Mucosa of descending colon (tissue), 3 donors: ENCODE measurements at places on chromosomes 4 and X.

DNA sequence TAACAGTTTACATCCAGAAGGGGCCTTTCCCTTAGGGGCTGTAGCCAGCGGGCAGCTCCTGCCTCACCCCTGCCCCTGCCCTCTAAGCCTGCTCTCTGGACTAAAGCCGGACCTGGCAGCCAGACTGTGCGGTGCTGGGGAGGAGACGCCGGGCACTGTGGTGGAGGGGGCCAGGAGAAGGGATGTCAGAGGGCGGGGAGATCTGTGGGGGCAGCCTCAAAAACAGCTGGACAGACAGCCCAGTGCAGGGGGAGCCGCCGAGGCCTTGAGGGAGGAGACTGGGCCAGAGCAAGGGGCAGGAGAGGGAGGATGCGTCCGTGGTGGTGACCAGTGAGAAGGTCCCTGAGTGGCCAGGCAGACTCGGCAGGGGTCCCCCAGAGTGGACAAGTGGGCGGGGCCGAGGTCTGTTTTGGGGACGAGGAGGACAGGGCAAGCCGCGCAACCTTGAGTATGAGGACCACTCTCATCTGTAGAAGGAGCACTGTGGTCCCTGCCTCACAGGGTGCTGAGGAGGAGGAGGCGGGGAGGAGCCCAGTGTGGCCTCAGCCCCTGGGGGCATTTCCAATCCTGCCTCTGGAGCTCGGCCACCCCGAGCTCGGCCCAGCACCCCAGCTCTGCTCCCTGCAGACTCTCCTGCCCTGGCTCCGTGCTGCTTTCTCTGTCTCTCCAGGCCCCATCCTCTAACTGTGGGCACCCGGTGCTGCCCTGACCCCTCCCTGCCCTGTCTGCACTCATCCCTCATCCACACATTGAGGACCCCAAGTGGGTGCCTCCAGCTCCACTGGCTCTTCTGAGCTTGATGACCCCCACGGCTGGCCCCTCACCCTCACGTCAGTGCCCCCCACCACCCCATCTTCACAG is 59.2 kb upstream of the NKX1-1 start:
- DNase-seq, result no peak

DNA sequence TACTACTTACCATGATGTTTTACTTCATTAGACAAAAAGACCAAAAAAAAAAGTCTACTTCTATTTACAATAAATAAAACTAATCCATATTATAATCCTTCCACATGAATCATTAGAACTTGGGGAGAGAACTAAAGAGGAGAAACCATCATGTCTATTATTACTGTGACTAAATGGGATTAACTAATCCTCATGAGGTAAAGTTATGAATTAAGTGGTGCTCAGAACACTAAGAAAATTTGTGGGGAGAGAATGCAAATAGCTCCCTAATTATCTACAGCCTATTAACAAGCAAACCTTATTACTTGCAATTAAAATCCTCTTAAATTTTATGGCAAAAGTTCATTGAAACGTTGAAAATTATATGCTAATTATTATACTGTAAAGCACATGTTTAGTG is 68.8 kb downstream of the MAB21L2 start:
- no peak for DNase-seq

DNA sequence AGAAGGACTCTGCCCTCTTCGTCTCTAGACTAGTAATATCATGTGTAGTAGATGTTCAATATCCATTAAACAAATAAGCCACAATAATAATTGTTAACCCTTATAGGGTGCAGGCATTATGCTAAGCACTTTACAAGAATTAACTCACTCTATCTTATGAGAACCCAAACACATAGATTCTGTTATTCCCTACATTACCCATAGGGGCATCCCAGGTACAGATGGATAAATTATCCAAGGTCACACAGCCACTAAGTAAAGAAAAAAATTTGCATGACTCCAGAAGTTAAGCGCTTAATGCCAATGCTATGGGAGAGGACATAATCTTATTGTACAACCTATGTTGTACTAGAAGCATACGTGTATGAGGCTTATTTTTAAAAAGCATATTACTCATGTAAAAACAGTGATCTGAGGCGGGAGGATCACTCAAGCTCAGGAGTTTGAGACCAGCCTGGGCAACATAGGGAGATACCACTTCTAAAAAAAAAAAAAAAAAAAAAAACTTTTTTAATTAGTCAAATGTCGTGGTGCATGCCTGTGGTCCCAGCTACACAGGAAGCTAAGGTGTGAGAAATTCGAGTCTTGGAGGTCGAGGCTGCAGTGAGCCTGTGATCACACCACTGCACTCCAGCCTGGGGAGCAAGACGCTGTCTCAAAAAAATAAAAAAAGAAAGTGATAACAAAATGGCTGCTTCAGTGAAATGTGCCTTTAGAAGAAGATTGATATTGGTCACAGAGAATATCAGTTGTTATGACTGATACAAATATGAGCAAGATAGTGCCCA is 13.6 kb downstream of the LDB2 start:
- DNase-seq, result no peak

DNA sequence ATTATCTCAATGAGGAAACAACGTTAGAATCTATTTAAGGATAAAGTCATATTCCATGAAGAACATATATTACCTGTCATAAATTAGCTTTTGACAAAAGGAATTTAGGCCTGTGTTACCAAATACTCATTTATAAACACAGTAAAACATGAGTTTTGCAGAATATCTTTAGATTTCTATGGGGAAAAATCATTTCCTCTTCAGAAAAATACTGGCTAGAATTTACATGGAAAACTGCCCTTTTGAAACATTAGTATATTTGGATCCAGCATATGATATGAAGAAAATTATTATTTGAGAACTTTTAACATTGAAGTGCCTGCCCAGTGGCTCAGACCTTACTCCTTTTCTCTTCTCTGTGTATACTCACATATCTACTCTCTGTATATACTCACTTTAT is 131.4 kb upstream of the NEIL3 start:
- no peak for DNase-seq

GRCh38 chr4:112515198-112516065 is 548 bp downstream of the NEUROG2 start:
- DNase-seq, result peak; percentile 40

DNA sequence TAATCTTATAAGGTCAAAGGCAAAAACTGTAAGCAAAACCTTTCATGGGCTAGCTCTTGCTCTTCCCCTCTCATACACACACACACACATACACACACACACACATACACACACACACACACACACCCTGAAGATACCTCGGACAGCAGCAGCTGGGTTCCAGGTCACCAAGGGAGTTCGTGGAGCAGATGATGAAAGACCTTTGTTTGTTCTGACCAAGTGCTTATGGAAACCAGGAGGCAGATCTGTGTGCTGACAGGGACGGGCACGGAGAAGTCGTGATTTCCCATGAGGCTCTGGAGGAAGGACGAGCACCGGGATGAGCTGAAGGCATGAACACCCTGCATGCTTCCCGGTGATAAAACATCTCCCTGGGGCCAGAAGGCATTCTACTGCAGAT is 35.4 kb upstream of the CRMP1 start:
- DNase-seq, result no peak

DNA sequence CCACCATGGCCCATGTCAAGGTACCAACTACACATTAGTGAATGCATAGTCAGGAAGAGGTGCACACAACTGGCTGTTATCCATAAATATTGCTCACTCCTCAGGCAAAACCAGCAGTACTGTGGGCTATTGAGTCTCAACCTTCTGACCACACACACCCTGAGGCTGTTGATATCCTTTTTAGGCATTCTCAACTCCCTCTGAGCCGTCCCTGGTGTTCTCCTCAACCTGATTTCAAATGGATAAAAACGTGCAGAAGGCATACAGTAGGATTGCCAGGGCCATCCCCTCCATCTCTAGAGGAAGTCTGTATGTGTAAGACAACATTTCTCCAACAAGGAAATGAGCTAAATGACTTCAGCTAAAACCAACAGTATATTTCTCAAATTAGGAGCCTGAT is 98.7 kb upstream of the KLHL13 start:
- no peak for DNase-seq

DNA sequence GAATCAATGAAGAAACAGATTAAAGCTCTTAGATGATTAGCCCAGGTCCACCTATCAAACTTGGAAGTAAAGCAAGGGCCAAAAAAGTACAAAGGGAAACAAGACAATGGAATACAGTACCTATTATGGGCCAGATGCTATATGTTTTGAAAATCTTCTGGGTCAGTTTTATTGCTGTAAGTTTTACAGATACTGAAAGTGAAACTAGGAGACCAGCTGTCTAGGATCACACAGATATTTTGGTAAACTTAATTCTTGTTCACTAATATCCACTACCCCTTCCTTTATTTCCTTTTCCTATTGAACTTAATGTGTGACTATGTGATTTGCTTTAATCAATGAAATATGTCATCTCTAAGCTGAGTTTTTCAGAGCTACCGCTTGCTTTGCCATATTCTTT is 505.4 kb upstream of the PITX2 start:
- no peak for DNase-seq

GRCh38 chr4:2182994-2183393 is 58.9 kb downstream of the HAUS3 start:
- DNase-seq, result no peak

GRCh38 chrX:146278381-146278780 is 460.8 kb downstream of the SLITRK2 start:
- DNase-seq, result peak; percentile 1

- no peak for DNase-seq
Observed at GRCh38 chr4:140059159-140059558, 94.8 kb downstream of the MAML3 start.

GRCh38 chr4:8308856-8309771 is 39.6 kb downstream of the HTRA3 start:
- DNase-seq, result peak; percentile 45

DNA sequence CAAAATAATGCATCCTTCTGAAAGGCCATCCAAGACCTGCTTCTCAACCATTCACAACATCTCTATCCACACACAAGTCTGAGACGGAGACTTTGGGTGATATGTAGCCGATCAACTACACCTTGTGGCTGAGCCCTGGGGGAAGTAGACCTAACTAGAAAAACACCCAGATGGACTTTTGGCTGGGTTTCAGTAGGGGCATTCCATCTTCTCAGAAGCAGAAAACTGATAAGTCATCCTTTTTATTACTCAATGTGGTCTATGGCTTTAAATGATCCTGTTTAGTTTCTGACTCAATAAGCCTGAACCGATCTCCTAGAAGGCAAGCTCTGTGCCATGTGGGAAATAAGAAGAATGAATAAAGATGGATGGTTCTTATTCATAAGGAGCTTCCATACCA is 82.5 kb upstream of the AFF2 start:
- DNase-seq, result no peak

DNA sequence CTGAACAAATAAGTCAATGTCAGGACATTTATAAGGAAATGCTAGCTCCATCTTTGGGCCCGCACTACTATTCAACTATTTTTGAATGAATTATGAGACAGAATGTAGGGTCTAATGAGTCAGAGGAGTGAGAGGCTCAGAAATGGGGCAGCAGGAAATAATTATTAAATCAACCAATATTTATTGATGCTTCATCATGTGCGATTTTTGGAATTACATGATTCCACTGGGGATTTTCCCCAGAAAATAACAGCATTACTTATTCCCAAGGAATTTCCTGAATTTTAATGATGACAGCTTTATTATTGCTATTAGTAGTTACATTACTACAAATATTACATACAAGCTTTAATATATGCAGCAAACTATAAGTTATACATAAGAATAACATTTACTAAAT is 49.3 kb upstream of the PHF8 start:
- no peak for DNase-seq

DNA sequence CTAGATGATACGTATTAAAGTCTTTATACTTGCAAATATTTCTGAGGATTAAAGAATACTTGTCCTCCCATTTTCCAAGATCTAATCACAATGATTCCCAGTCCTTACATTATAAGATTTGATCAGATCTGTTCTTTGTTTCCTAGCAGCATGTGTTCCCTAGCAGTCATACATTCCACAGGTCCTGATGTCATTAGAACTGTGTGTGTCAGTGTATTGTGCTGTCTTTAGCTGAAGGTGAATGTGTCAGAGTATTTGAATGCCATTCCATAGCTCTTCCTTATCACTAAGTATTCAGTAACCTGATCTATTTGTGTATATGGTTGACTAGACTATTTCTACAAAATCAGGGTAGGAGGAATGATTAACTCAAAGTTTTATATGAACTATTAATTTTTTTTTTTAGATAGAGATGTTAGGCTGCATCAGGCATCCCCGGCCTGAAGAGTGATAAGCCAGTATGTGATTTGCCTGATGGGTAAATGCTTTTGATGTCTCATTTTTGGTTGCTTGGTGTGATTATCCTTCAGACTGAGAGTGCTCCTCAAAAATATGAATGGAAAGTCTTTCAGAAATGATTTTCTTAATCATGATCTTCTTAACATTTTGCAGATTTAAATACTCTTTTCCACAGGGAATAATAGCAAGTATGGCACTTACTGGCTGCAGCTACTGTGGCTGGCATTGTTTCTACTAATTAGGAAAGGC is 4.4 kb downstream of the ADGRL3 start:
- DNase-seq, result no peak

GRCh38 chr4:47054130-47054529 is 22.8 kb downstream of the GABRB1 start:
- DNase-seq, result no peak

DNA sequence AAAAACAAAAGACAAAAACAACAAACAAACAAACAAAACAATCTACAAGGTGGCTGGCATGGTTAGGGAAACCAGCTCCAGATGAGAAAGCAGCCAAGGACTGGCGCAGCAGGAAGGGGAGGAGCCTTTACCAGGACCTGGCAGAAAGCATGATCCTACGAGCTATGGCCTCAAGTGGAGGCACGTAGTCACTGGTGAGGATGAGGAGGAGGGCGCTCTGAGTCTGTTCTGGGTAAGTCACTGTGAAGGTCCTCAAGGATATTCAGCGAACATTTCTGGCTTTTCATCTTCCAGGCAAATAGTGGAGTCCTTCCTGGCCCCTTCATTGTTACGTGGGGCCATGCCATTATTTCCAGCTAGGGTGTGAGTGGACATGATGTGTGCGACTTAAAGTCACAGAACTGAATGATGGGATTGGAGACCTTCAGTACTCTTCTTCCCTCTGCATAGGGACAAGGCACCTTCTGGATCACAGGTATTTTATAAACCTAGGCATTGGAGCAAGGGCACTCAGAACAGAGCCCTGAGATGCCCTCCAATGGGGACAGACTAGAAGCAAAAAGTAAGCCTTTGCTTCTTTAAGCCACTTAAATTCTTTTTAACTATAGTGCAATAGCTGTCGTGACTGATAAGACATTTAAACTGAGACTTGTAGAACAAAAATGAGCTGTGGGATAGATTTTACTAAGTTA is 771.3 kb downstream of the RAB28 start:
- DNase-seq, result no peak

GRCh38 chrX:64176876-64177275 is 28.6 kb downstream of the AMER1 start:
- DNase-seq, result no peak

GRCh38 chrX:2967584-2967983 is 38.4 kb upstream of the ARSD start:
- no peak for DNase-seq

DNA sequence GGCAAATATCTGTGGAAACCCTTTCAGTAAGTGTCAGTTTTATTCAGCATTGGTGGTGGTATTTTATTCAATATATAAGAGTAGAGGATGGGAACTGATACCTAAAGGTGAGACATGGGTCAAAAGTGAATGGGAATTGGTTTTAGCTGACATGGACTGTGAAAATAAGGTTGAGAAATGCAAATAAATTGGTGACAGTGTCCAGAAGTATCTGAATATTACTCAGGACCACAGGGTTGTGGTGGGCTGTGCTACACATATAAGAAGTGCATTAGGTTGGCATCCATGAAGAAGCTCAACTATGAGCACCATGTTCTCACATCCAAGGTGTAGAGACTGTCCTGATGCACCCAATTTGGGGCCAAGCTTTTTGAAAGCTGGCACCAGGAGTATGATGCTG is 45.0 kb downstream of the ETDC start:
- no peak for DNase-seq

GRCh38 chr4:102345795-102346100 is 466 bp upstream of the SLC39A8 start:
- DNase-seq, result no peak
